Hypothalamus (tissue), 51 donors: ENCODE measurements at places on chromosomes 5 and 9.

GRCh38 chr5:94908889-94909480 lies 290.5 kb downstream of the SLF1 start:
- no peak for DNase-seq

GRCh38 chr9:129906298-129906697 lies 71.0 kb downstream of the USP20 start:
- no peak for DNase-seq

GRCh38 chr5:112480501-112480900 lies 61.4 kb upstream of the EPB41L4A start:
- DNase-seq: no peak

DNA sequence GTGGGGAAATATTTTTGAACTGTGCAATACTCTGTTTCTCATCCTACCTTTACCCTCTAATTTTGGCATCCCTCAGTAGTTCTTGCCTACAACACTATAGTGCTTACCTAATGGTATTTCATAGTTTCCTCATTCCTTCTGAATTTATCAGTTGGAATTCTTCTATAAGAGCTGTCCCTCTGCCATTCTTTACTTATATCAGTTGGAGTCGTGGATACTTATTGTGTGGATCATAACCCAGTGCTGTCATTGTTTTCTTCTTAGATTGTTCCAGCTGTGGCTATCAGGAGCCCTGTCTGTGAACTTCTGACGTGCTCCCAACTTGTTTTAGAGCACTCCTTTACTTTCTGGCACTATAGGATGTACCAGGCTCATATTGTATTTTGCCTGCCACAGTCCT lies 146.1 kb upstream of the OTULINL start:
- DNase-seq: no peak

DNA sequence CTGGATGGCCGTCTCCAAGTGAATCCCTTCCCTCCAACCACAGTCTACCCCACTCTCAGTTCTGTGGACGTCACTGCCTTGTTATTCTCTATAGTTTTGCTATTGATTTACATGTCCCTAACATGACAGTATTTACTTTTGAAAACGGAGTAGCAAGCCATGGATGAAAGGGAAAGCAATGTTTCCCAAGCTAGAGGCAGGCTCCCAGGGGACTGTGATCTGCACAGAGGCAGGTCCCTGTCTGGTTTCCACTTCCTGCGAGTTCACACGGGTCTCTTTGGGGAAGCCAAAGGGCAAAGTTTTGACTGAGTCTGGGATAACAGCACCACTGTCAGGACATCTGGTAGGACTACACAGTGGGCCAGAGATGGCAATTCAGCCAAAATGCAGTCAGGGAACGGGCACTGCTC lies 12.7 kb downstream of the C9orf153 start:
- no peak for DNase-seq

DNA sequence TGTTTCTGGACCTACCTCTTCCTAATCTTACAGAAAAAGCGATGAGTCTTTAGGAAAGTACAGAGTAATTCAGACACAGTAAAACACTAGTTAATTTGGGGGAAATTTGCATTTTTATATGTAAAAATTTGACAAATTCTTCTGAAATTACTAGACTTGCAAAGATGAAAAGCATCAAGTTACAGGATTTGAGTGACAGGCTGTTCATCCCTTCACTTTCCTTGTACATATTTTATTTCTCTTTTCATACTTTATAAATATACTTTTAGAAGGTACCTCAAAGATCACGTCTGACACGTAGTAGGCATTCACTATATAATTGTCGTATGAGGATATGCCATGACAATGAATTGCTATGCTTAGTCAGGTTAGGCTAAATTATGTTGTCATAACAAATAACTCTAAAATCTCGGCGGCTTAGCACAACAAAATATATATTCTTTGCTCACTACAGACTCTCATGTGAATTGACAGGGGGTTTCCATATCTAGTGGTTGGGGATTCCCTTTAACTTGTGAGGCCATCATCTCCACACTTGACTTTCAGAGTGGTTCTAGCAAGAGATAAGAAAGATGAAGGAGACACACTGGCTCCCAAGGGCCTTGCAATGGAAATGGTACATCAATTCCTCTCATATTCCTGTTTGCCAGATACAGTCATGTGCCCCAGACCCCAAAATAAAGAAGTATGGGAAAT lies 154.1 kb upstream of the TUT7 start:
- DNase-seq: no peak

DNA sequence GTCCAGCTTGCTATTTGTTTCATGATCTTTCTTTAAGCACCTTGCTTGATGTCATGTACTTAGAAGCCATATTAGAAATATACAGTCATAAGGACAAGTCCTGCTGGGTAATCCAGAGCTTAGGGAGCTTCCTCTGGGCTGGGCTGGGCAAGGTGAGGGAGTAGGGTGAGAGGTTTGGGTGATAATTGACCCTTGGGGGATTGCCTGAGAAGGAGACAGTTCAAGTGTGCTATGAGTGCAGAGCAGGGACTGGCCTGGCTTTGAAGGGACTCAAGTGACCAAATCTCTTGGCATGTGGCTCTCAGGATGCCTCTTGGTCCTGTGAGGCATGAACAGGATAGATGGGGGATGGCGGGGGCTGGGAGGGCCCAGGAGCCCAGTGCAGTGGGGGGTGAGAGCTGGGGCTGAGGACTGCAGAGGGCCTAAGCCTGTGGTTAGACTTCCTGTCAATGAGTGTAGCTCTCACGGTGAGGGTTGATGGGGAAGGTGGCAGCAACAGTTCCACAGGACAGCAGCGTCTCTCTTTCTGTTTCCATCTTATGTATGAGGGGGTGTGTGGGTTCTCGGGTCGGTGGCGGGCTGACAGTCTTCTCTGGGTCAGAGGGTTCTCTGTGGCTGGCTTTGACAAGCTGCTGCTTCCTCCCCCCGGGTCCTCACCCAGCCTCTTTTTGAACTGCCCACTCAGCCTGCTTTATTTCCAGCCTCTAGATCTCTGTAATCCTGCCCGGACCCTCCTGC lies 53.5 kb downstream of the RGS3 start:
- DNase-seq: no peak

DNA sequence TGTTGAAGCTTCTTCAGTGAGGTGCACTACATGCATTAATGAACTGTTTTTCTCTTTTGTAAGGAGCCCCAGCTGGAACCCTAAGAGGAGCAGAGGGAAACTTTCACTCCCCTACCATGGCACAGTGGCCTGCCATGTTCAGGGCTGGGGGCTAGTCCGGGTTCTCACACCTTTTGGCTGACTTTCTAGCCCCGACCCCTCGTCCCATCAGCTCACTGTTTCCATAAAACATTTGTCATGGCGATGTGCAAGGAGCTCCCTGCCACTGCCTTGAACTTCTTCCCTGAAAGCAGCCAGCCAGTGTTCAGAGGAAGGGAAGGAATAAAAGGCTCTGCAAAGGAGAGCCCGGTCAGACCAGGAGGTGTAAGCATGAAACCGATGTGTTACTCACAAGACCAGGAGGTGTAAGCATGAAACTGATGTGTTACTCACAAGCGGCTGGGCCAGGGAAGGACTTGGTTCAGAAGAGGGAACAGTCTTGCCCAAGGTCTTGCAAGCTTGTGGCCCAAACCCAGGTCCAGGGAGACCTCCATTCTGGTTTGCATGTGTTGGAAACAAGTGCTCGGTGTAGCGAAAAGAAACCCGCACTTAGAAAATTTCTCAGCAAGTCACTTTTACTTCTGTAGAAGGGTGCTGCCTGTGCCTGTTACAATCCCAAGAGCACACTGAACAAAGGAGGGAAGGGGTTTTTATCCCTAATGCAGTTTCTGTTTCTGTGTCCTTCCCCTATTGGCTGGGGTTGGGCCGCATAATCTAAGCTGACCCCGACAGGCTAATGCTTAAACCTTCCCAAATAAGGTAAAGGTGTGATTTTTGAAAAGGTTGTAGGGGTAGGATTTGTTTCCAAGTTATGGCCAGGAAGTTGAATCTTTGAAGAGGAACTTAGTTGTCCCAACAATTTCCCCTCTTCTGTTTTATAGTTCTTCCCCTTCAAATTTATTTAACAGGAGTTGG lies 3.4 kb upstream of the ABO start:
- no peak for DNase-seq

DNA sequence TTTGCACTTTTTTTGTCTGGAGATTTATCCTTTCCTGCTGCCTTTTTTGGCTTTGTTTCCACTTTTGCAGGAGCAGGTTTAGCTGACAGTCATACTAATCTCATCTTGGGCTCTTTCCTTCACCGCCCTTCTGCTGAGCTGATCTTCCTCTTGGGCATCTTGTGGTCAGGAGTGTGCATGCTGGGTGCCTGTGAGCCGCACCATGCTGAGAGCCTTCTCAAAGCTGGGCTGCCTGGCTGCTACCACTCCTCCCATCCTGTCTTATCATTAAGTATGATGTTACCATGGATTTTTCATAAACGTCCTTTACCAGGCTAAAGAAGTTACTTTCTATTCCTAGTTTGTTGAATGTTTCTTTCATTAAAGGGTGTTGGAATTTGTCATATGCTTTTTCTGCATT lies 49.5 kb upstream of the MCCC2 start:
- no peak for DNase-seq

DNA sequence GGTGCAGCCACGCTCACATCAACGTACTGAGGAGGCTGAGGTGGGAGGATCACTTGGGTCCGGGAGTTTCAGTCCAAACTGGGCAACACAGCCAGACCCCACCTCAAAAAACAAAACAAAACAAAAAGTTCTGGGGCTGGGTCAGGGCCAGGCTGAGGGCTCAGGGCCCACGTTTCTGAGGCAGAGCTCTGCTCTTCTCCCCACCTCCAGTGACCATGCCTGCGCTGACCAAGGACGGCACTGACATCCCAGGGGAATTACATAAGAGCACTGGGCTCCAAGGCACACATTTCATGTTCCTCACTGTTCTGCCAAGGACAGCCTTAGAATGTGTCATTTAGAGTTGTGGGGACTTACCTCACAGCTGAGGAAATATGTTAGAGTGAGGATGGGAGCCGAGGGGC lies 40.4 kb upstream of the TESK1 start:
- no peak for DNase-seq
